ENCODE measurements at places on chromosomes 4 and X.

GRCh38 chrX:672931-673330 is 42.3 kb downstream of the SHOX start:
- DNase-seq = no peak

DNA sequence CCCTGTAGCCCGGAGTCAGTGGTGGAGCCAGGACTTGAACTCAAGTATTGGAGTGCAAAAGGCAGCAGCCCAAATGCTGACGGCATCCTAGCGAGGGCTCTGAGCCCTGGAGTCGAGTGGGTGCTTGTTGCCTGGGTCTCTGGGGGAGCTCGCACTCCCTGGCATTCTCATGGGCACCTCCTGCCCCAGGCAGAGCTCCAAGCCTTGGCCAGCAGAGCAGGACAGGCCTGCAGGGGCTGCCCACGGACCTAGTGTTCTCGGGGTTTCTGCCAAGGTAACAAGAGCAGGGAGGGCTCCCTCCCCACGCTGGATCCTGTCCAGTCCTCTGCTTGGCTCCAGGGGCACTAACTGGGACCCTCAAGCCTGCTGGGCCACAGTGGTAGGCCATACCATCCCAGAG is 17.6 kb upstream of the WFS1 start:
- DNase-seq = no peak

GRCh38 chrX:9271789-9272525 is 192.9 kb upstream of the TBL1X start:
- no peak for DNase-seq

- DNase-seq = no peak
These were observed 180.3 kb upstream of the ATOH1 start for GRCh38 chr4:93648258-93648657.

DNA sequence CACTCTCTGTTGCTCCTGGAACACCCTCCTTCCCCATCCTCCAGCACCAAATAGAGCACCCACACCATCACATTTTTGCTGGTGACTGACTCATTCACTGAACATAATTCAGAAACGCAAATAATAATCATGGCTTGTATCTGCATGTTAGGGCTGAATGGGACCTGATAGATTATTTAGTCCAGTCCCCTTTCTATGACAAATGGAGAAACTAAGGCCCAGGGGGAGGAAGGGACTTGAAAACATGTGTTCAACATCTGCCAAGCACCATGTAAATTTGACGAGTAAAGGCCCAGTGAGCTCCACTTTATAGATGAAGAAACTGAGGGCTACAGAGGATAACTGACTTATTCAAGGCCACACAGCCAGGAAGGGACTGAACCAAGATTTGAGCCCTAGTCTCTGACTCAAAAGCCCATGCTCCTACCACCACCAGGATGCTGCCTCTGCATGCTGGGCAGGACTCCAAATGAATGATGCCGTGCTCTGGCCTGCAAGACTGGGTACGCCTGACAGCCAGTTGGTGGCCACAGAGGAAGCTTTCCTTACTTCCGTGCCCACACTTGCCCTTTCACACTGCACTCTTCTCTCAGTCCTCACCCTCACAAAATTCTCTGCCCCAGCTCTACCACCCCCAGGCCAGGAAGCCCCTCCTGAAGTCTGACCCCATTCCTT is 133.3 kb upstream of the PJA1 start:
- no peak for DNase-seq

DNA sequence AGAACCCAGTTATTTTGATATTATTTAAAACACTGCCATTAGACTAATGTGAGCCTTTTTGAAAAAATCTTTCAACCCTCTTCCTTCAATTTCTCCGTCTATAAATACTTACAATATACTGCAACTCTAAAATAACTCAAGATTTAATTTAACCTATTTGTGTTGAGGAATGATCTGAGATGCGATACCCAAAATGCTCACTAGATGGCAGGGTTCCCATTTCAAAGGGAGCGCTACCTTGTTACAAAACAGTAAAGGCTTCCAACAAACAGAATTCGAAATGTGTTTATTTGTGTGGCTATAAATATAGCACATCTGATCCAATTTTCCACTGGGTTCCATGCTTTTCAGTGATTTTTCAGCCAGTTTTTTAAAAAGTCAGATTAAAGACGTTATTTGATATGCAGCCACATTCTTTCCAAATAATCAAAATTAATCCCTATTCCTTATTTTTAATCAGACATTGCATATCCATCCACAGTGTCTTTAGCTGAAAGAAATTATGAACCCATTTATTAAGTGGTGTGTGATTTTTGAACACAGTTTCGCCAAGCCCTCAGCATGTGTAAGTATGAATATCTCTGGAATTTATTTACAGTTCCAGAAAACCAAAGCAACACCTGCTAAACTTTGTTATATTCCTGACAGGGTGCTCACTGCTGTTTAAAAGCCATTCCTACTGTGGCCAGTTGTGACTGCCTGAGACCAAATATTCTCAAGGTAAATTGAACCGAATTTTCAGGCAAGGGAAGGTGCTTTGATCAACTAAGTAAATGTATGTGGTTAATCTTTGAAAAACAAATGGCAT is 668.0 kb upstream of the LCORL start:
- no peak for DNase-seq

- DNase-seq = no peak
These were observed 61.2 kb downstream of the STK32B start for GRCh38 chr4:5112333-5113095.

DNA sequence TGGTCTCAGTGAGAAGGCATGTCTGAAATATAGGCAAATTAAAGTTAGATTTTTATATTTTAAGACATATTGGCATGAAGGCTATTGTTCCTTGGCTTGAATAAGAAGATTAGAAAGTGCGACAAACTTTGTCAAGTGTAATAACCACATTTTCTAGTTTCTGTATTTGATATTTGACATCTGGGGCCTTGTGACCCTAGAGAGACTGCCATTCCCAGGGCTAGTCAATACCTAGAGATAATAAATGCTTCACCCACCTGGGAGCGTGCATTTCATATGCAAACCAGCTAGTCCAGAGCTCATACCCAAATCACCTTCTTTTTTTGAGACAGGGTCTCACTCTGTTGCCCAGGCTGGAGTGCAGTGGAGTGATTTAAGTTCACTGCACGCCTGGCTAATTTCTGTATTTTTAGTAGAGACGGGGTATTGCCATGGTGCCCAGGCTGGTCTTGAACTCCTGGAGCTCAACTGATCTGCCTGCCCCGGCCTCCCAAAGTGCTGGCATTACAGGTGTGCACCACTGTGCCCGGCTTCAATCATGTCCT is 62.6 kb downstream of the COQ2 start:
- no peak for DNase-seq

DNA sequence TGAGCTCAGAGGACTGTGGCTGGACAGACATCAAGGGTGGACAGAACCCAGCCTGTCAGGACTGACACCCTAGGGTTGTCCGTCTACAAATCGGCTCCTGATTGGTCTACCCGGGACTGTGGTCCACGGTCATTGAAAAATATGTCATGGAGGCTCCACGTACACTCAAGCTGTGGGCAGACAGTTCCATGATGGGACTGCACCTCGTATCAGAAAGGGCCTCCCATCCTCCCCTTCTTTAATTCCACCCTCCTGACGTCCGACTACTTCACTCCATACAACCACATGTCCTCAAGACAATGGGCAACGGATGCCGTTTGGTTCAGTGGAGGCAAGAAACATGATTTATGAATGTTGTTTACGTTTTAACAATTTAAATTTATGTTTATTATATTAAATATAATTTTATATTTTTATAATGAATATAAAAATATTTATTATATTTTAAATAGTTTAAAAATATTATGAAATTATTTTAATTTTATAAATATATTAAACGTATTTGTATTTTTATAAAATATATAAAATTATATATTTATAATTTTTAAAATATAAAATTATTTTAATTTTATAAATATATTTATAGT is 58.0 kb upstream of the SHOX start:
- no peak for DNase-seq

- no peak for DNase-seq
These were observed 453.4 kb upstream of the MAGEB2 start for GRCh38 chrX:29762006-29762405.

GRCh38 chr4:177444911-177445736 is 2.9 kb upstream of the AGA start:
- no peak for DNase-seq

Measured in stimulated activated CD4-positive, alpha-beta T cell treated with anti-CD3 and anti-CD28 coated beads, TNF-alpha, amount 100 ng/mL, for 24 hours (primary cell).